ENCODE measurements at places on chromosomes 16 and 17.

DNA sequence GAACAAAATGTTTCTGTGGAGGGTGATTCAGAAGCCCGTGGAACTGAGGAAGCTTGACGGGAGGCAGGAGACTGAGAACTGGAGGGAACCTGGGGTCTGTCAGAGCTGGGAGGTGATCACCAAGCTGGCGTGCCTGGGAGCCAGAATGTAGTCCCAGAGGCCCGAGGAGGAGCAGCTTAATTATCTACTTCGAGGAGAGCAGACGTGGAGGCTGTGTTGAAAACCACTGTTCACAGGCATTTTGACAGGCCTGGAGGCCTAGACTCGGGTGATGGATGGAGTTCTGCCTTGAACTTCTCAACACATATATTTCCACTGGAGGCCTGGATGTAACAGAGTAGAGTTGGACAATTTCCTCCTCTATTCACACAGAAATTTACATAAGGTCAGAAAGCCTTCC lies 177.7 kb upstream of the SALL1 start:
- DNase-seq = no peak

DNA sequence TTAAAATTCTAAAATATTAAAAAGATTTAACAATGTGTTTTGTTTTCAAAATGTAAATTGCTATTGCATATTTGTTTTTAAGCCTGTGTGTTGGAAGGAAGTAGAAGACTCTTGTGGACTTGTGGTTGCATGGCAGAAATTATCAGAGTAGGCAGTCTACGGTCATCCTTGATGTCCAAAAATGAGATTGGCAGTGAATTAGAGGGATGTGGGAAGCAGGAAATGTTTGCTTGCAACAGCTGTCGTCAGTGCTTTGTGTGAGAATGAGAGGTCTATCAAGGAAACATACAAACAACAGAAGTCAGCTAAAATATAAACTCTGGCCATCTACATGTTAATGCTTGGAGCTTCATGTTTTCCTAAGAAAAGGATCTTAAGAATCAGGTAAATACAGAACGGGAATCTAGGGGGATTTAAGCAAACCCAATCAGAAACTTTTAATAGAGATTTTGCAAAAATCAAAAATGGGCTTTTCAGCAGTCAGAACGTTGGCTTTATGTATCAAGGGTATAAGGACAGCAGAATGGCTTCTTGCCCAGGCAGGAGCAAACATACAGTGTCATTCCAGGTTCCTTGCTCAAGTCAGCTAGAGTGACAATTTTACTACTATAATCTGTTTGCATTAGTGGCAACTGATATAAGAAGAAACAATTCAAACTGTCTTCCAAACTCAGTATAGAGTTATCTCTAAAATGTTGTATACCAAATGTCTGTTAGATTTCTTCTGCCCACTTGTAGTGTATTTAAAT lies 196.7 kb downstream of the CYB561 start:
- DNase-seq = no peak

GRCh38 chr16:26666486-26666885 lies 400.2 kb upstream of the C16orf82 start:
- DNase-seq = no peak

DNA sequence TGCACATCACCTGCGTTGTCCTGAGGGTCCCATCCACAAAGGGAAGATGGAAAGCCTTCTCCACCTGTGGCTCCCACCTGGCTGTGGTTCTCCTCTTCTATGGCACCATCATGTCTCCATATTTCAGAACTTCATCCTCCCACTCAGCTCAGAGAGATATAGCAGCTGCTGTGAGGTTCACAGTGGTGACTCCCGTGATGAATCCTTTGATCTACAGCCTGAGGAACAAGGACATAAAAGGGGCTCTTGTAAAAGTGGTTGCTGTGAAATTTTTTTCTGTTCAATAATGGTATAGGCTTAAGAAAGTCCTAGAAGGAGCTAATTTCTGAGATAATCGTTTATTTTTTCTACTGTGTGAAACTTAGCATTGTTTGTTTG lies 18.7 kb downstream of the ZNF200 start:
- no peak for DNase-seq

DNA sequence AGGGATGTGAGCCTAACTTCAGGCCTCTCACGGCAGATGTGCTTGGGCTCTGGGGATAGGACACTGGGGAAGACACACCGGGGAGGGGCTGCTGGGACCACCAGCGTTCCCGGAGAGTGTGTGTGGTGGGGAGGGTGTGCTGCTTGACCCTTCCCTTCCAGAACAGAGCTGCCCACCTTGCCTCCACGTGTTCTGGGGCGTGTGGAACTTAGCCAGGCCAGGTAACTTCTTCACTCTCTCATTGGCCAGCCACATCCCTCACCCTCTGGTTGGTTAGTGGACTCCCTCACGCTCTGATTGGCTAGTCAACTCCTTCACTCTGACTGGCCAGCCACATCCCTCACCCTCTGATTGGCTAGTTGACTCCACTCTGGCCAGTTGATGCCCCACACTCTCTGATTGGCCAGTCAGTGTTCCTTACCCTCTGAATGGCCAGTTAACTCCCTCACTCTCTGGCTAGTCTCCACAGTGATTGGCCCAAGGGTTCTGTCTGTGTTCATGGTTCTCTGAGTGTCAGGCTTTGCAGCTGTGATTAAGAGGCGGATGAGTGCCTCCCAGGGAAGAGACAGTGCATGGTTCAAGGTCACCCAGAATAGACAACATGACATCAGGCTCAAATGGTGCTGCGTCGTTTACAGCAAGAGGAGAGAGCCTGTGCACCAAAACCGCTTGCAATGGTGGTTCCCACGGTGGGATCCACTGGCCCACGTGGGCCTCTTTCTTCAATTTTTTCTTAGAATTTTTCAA lies 10.0 kb downstream of the TMEM235 start:
- DNase-seq = no peak

DNA sequence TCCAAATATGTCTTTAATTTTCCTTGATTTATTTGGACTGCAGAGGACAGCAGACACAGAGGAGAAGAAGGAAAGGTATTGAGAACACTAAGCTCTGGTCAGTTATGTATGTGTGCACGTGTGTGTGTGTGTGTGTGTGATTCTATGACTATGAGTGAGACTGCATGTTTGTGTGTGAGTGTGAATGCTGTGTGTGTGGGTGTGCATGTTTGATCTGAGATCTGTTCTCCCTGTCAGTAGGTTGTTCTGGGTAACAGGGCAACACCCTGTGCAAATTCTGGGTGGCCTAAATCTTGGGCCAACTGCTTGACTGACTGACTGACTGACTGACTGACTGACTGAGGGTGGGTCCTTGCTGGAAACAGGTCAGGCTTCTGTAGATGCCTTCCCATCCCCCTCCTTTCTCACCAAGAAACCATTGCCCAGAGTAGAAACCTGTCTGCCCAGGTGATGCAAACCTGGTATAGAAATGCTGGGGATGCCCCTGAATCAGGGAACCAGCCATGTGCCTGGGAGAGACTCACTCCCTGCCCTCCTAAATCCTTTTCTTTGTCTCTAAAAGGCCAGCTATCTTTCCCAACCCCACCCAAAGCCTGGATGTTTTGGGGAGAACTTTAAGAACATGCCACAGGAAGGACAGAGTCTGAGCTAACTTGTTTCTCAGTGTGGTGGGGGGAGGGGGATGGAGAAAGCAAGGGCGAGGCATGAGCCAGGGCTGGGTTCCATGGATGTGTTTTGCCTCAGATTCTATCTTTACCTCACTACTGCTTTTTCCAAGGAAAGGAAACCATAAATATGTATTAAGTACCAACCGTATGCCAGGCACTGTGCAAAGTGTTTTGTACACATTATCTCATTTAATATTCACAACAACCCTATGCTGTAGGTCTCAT lies 4.5 kb upstream of the NR1D1 start:
- no peak for DNase-seq
